ENCODE measurements at places on chromosomes 5 and 9. TPM values are rescaled to one million over a fixed set of nuclear protein-coding genes. Genes with fewer than 3 reads are reported as not detected.

Gene IGIP
- total RNA-seq, result 2.5 TPM

Gene RASEF
- 14.1 TPM for total RNA-seq

Gene C5orf52
- total RNA-seq, result not detected

Gene AJM1
- 3.5 TPM for total RNA-seq

Gene SPATA31C1
- total RNA-seq, result 0.16 TPM

Gene MTX3
- total RNA-seq, result 27.1 TPM

Gene CSF2
- total RNA-seq, result not detected

Gene KIF27
- total RNA-seq, result 5.4 TPM

Gene DMRT3
- total RNA-seq, result not detected

Gene NMUR2
- total RNA-seq, result not detected

Gene GFRA3
- 0.62 TPM for total RNA-seq

Gene CDKN2A
- total RNA-seq, result 16.1 TPM

Gene CCL21
- not detected for total RNA-seq

Gene CFAP157
- total RNA-seq, result 2.2 TPM

Gene ANKRD34B
- 0.24 TPM for total RNA-seq

Gene CSF1R
- total RNA-seq, result 2.1 TPM

Gene OR5C1
- 0.25 TPM for total RNA-seq

Gene SLC22A4
- 2.6 TPM for total RNA-seq

Gene TMEM215
- total RNA-seq, result 0.05 TPM

Gene OSMR
- 14.3 TPM for total RNA-seq

Gene MSMP
- total RNA-seq, result not detected

Gene CDH9
- 25.1 TPM for total RNA-seq

Gene MTRR
- 58.5 TPM for total RNA-seq

Gene SAPCD2
- total RNA-seq, result 0.32 TPM

Gene PCDHGB1
- total RNA-seq, result 3.3 TPM

Gene TAF11L3
- total RNA-seq, result not detected

Gene CCNO
- 4.7 TPM for total RNA-seq

Gene NKD2
- 19.2 TPM for total RNA-seq

Gene ARHGEF39
- total RNA-seq, result 1.8 TPM

Gene TMOD1
- 1.3 TPM for total RNA-seq

Gene PHF24
- total RNA-seq, result 0.41 TPM

Gene DROSHA
- total RNA-seq, result 32.7 TPM
